ENCODE measurements at places on chromosomes 13 and 19.

DNA sequence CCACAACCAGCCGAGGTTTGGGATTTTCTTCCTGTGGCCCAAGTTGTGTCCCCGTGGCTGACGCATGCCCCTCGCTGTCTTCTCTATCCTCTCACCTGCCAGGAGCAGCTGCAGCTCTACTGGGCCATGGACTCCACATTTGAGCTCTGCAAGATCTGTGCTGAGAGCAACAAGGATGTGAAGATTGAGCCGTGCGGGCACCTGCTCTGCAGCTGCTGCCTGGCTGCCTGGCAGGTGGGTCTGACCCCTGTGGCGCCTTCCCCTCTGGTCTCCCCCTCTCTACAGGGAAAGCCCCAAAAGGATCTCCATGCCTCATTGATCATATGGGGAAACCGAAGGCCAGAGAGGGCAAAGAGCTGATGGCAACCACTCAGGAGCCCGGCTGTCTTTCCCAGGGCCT lies 14.6 kb downstream of the CBLC start:
- no peak for DNase-seq

GRCh38 chr13:28052945-28053344 lies 47.4 kb downstream of the FLT3 start:
- no peak for DNase-seq

GRCh38 chr19:42076380-42076944 lies 496 bp downstream of the ZNF574 start:
- DNase-seq, result no peak

- DNase-seq, result no peak
These were observed 124.5 kb downstream of the ABCC4 start for GRCh38 chr13:95176611-95177259.

- DNase-seq, result no peak
These were observed 71.8 kb downstream of the STARD13 start for GRCh38 chr13:33213797-33214196.

DNA sequence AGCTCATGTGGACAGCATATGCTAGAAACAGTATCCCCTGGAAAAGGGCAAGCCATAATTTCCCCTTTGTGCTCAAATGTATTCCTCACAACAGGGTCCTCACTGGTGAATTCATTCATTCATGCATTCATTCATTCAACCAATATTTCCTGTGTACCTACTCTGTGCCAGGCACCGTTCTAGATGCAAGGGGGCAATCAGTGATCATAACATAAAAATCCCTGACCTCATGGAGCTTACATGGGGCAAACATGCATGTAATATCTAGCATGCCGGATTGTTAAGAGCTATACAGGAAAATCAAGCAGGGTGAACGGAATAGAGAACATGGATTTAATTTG lies 2.6 kb downstream of the RANBP3 start:
- no peak for DNase-seq

- peak; percentile 62 for DNase-seq
These were observed 6.6 kb upstream of the EML2 start for GRCh38 chr19:45645631-45646344.

DNA sequence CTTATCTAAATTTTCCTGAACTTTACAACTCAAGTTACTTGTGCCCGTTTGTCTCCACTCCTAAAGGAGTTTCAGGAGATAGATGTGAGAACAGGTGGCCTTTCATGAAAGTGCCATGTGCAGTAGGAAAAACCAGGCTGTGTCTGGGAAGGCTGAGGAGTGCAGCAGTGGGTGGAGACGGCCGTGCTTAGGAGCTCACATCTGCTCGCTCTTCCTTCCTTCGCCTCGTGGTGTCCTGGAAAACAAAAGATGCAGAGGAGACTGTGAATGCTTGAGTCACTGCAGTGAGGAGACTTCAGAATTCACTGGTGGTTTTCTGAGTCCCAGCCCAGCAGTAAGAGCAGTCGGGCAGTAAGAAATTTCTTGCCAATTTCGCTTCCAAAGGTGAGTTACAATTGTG lies 138.4 kb upstream of the RNF113B start:
- no peak for DNase-seq

- DNase-seq, result no peak
These were observed 5.8 kb downstream of the RAB20 start for GRCh38 chr13:110555601-110556223.

DNA sequence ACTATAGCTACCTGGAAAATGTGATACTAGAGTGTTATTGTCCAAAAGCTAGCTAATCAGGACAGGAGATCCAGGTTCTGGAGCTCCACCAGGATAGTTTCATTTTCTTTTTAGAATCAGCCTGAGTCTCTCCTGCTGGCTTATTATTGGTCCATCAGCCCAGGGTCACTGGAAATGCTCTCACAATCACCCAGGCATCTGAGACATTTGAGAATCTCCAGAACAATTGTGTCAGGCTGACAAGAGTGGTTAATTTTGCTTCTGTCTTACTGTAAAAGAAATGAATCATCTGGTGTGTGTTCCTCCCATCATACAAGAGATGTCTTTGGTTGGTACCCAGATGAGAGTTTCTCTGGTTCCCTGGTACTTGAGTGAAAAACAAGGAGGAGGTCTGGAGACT lies 43.6 kb upstream of the ZNF681 start:
- no peak for DNase-seq

GRCh38 chr13:113823771-113824170 lies 40.1 kb downstream of the GAS6 start:
- DNase-seq, result no peak

DNA sequence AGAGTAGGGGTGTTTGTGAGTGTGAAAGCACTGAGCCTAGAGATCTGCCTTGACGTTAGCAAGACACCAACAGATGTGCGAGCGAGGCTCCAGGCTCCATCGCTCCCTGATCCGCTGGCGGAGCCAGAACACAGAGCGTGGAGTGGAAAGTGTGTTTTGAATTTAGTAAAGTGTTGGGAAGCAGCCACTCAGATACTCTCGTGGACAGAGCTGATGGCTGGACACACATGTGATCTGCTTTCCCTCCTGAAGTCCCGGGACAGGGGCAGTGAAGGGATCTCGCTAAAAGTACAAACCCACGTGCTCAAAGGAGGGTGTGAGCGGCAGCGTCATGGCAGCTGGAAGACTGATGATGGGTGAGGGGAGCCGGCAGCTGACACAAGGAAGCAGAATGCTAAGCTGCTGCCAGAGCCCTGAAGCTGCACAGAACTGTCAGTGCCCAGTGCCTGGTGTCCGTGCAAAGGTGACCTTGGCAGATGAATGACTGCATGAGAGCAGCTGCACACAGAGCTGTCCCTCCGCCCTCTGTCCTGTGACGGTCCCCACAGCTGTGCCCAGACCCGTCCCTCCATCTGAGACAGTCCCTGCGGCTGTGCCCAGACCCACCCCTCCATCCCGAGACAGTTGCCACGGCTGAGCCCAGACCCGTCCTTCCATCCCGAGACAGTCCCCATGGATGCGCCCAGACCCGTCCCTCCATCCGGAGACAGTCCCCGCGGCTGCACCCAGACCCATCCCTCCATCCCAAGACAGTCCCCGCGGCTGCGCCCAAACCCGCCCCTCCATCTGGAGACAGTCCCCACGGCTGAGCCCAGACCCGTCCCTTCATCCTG lies 29.6 kb upstream of the TMEM255B start:
- DNase-seq, result no peak

GRCh38 chr13:45897562-45897961 lies 46.0 kb upstream of the SIAH3 start:
- DNase-seq, result no peak

DNA sequence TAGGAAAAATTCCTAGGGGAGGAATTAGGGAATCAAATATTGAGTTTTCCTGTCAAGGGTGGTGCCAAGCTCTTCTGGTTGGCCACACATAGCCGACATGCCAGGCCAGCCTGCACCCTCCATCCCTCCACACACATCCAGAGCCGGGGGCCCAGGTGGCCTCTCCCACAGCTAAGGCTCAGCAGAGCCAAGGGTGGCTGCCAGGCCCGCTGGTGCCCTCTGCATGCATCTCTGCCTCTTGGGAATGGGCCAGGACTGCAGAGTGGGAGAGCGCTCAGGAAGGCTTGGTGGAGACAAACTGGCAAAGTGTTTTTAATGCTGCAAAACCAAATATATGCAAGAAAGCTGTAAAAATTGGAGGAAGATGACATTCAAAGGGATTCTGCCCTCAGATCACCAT lies 42.7 kb upstream of the GAS6 start:
- peak; percentile 41 for DNase-seq

DNA sequence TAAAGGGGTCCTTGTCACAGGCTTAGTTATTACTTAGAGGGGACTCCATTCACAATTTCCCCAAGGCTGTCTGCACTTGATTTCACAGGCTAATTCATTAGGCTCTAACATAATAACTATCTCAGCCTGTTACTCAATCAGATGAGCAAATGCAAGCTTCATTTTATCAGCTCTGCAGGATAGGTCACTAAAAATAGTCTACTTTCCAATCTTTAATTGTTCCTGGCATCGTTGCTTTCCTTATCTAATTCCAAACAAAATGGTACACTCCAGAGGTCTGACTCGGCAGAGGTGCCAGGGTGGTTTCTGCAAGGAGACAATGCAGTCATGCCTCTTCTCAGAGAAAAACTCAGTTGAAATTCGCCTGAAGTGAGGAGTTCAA lies 69.7 kb upstream of the SLC15A1 start:
- no peak for DNase-seq

- no peak for DNase-seq
These were observed 21.1 kb downstream of the PROSER1 start for GRCh38 chr13:39016787-39017186.

DNA sequence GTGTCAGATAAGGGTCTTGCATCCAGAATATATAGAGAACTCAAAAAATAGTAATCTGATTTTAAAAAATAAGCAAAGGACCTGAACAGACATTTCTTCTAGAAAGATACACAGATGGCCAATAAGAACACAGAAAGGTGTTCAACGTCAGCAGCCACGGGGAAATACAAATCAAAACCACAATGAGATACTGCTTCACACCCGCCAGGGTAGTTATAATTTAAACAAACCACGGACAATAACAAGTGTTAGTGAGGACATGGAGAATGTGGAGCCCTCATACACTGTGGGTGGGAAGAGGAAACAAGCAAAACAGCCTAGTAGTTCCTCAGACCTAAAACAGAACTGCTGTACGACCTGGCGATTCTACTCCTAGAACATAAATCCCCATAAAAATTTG lies 26.7 kb upstream of the NAPA start:
- DNase-seq, result no peak

DNA sequence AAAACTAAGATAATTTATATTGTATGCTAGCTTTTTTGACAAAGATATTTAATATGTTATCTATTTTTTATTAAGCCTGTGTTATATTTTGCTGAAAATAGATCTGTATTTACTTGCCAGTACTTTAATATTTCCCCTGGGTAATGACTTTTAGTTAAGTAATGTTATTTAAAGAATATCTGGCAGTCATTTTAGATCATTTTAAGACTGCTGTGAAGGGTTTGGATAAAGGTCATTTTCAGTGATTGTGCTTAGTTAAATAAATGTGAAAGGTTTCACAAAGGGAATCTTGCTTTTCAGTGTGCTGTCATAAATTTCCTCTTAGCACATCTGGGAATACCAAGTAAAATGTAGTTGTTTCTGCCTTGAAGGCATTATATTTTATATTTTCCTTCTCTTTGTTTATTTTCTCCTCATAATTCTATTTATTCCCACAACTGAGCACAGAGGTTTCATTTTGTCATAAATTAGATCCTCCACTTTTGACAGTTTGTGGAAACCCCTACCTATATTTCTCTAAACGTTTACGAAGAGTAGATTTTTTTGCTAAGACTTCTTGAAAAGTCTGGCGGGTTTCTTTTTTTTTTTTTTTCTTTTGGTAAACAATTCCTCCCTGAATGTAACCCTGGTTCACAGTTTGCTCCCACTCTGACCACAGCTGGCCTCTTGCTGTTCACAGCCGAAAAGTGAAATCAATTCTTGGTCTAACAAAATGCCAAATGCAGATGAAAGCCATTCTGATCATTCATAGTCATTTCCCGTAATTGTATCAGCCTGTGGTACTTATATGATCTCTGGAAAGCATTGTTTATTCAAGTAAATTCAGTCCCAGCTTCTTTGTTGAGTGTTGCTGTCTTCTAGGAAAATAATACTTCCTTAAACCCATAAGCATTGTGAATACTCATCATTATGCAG lies 87.8 kb downstream of the MAB21L1 start:
- DNase-seq, result no peak

- no peak for DNase-seq
These were observed at the start of gene LIN7B for GRCh38 chr19:49113762-49114629. Gene LIN7B, plus strand, starts transcription at chr19:49114370. Its CDS starts 35 bp downstream, at chr19:49114405.

GRCh38 chr13:29254626-29255370 lies 340.7 kb downstream of the SLC7A1 start:
- DNase-seq, result no peak

DNA sequence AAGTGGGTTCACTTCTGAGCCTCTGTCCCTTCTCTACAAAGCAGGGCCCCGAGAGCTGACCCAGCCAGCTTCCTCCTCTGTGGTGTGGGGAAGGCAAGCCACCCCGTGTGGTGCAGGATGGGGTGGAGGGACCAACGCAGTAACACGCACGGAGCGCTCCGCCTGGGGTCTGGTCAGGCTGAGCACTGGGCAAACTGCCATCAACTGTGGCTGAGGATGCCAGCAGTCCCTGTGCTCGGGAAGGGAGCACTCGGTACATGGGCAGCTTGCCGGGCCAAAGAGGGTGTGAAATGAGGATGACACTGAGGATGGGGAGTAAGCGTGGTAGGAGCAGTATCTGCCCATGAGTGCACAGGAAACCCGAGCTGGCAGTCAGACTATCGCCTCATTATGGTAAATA lies 7.6 kb upstream of the GMIP start:
- DNase-seq, result no peak

GRCh38 chr13:97205982-97206381 lies 16.2 kb upstream of the MBNL2 start:
- no peak for DNase-seq

- DNase-seq, result no peak
These were observed 256.5 kb downstream of the DCLK1 start for GRCh38 chr13:35874704-35875103.

GRCh38 chr19:45344621-45345505 lies 4.3 kb downstream of the KLC3 start:
- no peak for DNase-seq

GRCh38 chr19:33300894-33301143 lies 1.5 kb downstream of the CEBPA start:
- DNase-seq, result no peak

- no peak for DNase-seq
These were observed 192.3 kb downstream of the MZT1 start for GRCh38 chr13:72534951-72535640.

GRCh38 chr13:40271271-40271885 lies 395.1 kb downstream of the FOXO1 start:
- peak; percentile 48 for DNase-seq

GRCh38 chr13:31166591-31166990 lies 4.9 kb upstream of the HSPH1 start:
- no peak for DNase-seq

Data from breast epithelium (tissue), 4 donors.